ENCODE measurements at places on chromosomes 13 and 19.

- DNase-seq, result no peak
Observed at GRCh38 chr19:16400911-16401591, 70.7 kb downstream of the EPS15L1 start.

DNA sequence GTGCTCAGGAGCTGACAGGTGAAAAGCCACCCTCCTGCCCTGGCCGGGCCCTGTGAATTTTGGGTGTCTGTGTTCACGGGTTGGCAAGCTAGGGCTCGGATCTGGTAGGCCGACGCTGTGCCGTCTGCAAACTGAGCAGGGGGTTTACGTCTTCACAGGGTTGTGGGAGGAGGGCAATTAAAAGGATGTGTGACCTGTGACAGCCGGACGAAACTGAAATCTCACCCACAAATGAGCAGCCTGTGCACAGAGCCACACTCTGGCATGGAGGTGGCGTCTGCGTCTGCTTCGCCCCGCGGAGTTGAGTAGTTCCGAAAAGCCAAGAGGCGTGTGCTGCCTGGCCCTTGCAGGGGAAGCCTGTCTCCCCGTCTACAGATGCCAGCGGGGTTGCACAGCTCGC is 117.3 kb downstream of the KDM4B start:
- DNase-seq, result no peak

- no peak for DNase-seq
Observed at GRCh38 chr19:55273978-55274707, 5.8 kb downstream of the HSPBP1 start.

DNA sequence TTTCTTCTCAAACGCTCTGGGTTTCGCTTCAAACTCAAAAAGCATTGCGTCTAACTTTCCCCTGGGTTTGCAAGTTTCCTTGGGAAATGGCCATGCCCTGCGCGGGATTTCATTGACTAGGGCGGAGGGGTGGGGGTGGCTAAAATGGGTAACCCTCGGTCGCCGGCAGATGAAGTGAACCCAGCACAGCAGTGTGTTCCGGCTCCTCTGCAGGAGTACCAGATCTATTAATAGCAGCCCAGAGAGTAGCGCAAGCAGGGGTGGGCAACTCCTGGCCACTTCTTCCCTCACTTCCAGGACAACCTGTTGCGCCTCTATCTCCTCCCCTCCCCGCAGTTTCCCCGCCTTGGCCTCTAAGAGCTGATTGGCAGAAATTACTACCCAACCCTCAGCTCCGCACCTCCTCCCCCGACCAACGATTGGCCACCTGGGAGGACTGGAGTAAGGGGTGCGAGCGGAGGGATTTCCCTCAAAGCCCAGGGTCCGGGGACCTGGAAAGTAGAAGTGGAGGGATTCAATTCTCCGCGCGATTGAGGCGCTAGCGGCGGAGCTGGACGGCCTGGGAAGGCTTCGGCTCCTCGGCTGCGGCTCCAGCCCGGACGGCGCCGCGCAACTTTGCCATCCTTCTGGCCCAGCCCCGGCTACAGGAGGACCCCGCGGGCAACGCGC is at the start of gene FREM2:
Gene FREM2 (plus strand): TSS at position 501 of the 669 bp plus-strand sequence. CDS start 268 bp downstream, outside the sequence.
- DNase-seq, result peak; percentile 80

DNA sequence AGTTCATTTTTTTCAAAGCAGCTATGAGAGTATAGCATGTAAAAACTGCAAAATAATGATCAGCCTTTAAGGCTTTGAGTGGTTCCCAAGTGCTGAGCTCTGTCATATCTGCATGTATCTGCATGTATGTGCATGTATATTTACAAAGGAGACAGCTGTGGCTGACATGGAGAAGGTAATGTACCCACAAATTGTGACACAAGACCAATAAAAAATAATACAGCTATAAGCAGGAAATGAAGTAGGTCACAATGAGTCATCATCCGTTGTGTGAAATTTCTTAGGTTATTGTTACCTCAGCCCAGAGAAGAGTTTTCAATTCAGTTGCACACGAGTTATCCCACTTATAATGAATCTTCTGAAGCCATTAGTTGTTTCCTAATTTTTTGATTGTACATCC is 60.9 kb upstream of the MED4 start:
- DNase-seq, result no peak

- DNase-seq, result no peak
Observed at GRCh38 chr13:26025771-26026170, 26.0 kb downstream of the SHISA2 start.

DNA sequence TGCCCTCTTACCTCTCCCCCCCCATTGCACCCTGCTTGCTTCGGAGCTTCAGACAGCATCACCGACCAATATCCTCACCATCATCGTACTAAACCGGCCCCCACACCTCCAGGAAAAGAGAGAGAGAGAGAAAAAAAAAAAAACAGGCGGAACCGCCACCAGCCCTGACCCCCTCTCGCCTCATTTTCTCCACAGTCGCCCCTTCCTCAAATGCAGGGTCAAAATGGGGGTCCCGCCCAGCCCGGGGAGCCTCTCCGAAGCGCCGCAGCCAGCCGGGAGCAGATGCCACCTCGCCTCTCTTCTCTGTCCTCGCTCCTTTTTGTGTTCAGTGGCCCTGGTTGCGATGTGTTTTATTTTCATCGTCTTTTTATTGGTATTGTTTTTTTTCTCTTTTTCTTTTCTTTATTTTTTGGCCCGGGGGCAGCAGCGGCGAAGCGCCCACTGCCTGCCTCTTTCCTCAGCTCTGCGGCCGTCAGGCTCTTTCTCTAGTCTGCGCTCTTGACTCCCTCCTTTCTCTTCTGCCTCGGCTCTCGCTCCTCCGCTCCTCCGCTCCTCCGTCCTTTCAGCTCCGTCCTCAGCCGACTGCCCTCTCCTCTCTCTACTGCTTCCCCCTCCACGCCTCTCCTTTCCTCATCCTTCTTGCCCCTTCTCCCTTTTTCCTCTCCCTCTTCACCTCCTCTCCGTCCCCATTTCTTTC is 41.4 kb downstream of the DEDD2 start:
- no peak for DNase-seq

- DNase-seq, result no peak
Observed at GRCh38 chr13:35789335-35790165, 313.1 kb upstream of the MAB21L1 start.

- DNase-seq, result no peak
Observed at GRCh38 chr19:3480383-3481091, at the start of gene SMIM24. Gene SMIM24 (minus strand): TSS chr19:3480525. CDS start chr19:3480463, 62 bp downstream.

DNA sequence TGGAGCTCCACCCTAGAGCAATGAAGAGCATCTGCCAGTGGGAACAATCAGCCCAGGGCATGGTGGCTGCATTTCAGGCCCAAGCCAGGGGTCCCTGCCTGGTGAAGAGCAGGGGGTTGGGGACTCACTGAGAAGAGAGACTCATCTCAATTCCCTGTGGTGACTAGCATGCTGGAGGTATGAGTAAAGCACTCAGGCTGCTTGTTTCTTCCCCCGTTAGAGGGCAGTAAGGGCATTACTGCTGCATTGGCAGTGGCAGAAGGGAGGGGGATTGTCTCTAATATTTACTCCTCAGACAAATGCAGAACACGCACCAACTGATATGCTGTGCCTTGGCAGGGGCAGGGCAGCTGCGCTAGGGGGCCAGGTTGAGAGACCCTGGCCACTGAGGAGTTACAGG is 329.1 kb downstream of the SLITRK5 start:
- no peak for DNase-seq

- no peak for DNase-seq
Observed at GRCh38 chr19:55137915-55138314, 11.1 kb downstream of the TNNT1 start.

- DNase-seq, result no peak
Observed at GRCh38 chr19:41745756-41746155, 9.6 kb upstream of the CEACAM6 start.

- no peak for DNase-seq
Observed at GRCh38 chr13:24652359-24652758, 27.8 kb upstream of the ATP12A start.

- no peak for DNase-seq
Observed at GRCh38 chr13:20414546-20415305, 110.9 kb downstream of the CRYL1 start.

DNA sequence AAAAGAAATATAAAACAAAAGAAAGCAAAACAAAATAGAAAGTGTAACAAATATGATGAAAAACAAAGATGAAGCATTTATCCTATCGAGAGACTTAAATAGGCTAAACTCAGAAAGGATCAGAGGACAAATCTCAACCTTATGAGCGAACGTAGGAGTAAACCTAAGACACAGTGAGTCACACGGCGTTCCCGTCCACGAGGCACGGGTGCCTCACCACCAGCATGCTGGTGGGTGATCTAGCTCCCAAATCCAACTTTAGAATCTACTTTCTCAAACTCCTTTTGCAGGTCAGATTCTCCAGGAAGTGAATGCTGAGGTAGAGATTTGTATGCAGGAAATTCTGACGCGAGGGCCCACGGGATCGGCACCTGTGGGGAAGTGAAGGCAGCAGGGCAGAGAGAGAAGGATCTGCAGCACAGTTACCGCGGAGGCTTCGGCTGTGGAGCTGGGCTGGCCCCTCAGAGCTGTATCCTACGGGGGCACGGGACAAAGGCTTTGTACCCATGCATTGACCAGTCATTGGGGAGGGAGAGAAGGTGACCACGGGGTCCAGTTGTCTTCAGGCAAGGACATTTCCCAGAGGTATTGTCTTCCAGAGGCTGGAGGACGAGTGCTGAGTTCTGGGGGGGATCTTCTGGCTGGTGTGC is 7.5 kb upstream of the MIER2 start:
- DNase-seq, result no peak

DNA sequence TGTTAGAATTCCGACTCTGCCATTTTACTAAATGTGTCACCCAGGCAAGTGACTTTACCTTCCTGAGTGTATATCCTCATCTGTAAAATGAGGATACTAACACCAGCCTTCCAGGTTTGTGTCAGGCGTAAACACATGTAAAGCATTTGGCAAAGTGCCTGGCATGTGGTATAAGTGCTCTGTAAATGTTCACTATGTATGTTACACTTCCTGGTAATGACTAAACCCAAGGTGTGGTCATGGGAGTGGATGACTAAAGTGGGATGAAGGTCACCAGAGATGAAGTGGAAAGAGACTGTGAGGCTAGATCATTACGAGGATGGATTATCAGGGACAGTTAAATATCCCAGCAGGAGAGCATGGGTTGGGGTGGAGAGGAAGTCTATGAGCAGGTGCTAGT is 25.6 kb downstream of the DEDD2 start:
- no peak for DNase-seq

DNA sequence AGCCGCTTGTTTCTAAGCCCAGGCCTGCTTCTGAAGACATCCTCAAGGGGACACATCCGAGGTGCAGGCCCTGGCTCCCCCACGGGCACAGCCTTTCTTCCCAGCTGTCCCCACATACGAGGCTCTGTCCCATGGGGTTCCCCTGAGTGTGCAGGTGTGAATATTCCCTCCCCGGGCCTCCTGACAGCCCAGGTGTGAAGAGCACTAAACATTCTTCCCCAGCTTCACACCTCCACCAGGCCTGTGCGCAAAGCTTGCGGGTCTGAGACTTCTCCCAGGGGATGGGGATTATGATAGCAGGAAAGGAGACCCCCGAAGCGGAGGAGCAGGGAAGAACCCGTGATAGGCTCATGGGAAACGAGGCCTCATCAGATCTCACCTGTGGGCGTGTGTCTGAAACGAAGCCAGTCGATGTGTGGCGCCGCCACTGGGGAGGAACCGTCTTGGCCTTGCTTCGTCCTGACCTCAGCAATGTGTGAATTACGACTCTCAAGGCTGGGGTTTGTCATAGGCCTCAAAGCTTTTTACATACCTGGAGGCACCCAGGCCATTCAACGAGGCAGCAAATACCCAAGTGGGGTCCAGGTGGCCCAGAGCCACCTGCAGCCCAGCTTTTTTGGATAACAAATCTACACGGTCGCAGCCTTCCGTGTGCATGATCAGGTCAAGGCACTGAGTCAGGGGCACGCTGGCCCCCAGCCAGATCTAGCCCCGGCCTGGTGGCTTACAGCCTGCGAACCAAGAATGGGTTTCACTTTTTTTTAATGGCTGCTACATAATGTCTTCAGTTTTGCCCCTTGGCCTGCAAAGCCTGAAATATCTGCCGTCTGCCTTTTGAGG is 134.3 kb downstream of the STK24 start:
- DNase-seq, result no peak

DNA sequence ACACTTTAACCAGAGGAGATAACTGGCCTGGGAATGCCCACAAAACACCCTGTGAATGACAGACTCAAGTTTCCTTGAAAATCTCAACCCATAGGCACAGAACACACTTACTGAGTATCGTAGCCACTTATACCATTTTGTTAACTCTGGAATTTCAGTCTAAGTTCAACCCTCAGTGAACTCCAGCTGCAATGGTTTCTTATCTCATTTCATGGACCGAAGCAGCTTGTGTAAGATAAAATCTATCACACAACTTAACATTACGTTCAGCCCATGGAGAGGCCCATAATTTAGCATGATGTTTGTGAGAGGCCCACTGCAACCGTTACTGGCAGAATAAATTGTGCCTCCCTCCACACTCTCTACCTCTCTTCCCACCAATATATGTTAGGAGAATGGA is 323.0 kb downstream of the DNAJC15 start:
- no peak for DNase-seq

DNA sequence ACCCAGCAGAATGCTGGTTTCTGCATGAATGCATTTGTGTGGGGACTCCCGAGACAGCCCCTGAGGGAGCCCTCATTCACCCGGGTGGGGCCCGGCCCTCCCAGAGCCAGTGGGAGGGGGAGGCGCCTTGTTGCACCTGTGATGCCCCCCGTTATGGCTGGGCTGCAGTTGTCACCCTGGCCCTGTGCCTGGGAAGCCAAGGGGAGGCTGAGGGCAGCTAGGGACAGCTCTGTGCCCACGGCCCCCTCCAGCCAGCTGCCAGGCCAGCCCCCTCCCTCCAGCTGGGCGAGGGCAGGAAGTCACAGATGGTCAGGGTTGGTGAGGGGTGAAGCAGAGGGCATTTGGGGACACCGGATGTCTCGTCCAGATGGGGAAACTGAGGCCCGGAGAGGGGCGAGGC is 26.1 kb downstream of the NFIC start:
- DNase-seq, result no peak

DNA sequence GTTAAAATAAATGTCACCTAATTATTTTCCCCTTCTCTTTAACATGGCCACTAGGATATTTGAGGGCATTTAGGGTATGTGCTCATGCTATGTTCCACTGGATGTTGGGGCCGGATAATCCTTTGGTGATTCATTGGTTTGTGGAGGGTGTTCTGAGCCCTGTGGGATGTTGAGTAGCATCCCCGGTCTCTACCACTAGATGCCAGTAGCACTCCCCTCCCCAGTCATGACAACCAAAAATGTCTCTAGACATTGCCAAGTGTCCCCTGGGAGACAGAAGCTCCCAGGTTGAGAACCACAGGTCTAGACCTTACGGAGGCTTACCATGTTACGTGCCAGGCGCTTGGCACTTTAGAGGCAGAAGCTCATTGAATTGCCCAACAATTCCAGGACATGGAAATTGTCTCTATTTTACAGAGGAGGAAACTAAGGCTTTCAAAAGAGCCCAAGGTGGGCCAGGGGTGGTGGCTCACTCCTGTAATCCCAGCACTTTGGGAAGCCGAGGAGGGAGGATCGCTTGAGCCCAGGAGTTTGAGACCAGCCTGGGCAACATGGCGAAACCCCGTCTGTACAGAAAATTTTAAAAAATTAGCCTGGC is 14.1 kb downstream of the SHANK1 start:
- DNase-seq, result no peak

- no peak for DNase-seq
Observed at GRCh38 chr13:113658836-113659235, 838 bp upstream of the ATP4B start.

Data from right renal cortex interstitium (tissue), 3 donors.